Stimulated activated CD4-positive, alpha-beta T cell treated with anti-CD3 and anti-CD28 coated beads, Interleukin-2, amount 100 ng/mL, for 24 hours (primary cell): ENCODE measurements at places on chromosomes 11 and 22.
A peak's percentile ranks its signal among the peaks of the same experiment; 100 is the strongest.

DNA sequence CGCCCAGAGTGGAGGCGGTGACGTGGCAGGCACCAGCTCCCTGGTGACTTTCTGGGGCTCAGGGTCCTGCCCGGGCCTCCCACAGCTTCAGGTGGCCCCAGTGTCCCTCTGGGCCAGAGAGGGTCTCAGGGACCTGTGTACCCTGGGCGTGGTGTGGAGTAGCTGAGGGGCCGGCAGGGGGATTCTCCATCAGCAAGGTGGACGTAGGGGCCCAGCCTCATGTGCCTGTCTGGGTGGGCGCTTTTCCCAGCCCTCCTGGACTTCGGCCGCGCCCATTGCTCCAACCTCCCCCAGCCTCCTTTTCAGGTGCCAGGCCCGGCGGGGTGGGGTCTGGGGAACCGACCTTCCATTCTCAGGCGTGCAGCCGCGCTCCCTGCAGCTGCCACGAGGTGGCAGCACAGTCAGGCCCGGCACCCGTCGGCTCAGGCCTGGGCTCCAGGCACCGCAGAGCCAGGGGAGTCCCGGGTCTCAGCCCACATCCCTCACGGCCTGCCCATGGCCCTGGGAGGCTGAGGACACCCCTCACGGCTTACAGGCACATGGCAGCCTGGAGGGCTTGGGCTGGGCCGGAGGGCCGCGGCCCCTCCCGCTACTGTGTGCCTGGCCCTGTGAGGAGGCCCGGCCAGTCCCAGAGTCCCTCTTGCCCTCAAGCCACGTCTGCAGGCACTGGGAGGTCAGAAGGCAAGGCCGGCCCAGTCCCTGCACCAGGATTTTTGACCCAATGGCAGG, 19.9 kb upstream of the MUC5B start:
- peak; percentile 74 for DNase-seq

DNA sequence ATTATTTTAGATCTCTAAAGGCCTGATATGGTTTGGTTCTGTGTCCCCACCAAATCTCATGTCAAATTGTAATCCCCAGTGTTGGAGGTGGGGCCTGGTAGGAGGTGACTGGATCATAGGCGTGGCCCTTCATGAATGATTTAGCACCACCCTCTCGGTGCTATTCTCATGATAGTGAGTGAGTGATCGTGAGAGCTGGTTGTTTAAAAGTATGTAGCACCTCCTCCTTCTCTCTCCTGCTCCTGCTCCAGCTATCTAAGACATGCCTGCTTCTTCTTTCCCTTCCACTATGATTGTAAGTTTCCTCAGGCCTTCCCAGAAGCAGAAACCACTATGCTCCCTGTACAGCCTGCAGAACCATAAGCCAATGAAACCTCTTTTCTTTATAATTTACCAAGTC, 114.1 kb downstream of the SERGEF start:
- DNase-seq = no peak

- no peak for DNase-seq
Observed at GRCh38 chr22:25083807-25084200, 115.9 kb upstream of the CRYBB3 start.

- DNase-seq = no peak
Observed at GRCh38 chr11:95143106-95143681, 53.5 kb downstream of the ENDOD1 start.

- DNase-seq = no peak
Observed at GRCh38 chr22:42793848-42794405, 63.1 kb downstream of the ARFGAP3 start.

DNA sequence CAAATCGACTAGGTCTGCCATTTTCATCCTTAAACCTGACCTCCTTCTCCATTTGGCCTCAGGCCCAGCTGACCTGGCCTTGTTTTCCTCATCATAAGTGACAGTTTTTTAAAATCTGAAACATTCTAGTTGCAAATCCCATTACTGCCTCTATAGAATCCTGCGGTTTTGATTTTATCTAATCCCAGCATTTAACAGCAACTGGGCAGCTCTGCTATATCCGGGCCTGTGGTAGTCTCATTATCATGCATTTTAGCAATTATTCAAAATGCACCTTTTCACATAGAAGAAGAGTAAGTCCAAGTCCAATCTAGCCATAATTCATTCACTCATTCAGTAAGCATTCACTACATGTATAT, 28.6 kb upstream of the BIRC3 start:
- DNase-seq = no peak

DNA sequence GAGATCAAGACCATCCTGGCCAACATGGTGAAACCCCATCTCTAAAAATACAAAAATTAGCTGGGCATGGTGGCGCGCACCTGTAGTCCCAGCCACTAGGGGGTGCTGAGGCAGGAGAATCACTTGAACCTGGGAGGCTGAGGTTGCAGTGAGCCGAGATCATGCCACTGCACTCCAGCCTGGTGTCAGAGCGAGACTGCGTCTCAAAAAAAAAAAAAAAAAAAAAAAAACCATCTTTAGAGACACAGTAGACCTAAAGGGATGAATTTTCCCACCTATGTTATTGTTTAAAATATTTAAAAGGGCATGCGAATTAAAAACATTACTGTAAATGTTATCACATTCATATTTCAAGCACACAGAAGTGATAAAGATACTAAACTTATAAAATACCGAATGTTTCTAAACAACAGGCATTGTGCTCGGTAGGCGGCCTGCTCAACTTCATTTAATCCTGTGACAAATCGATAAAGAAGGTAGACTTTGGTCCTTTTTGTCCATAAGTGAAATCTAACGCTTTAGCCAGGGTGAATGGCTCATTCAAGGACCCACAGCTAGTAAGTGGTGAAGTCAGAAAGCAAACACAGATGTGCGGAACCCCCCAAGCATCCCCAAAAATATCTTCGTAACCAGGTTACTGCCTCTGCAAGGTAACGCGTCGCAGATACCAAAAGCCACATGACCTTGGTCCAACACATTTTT, 16.1 kb downstream of the NCAPD3 start:
- DNase-seq = peak; percentile 69

- no peak for DNase-seq
Observed at GRCh38 chr11:49851971-49852389, 100.2 kb upstream of the OR4C13 start.
